ENCODE measurements at places on chromosomes 11 and 22.

DNA sequence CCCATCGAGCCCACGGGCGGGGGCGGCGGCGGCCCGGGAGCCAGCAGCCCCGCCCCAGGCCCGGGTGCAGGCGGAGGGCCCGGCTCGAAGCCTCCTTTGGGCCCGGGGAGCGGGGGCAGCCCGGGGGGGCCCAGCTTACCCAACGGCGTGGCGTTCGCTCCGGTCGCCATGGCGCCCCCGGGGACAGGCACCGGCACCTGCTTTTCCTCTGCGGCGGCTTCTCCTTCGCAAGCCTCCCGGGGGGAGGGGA lies 194 bp downstream of the SF1 start:
- no peak for DNase-seq

GRCh38 chr11:17770048-17770652 lies 35.6 kb downstream of the KCNC1 start:
- DNase-seq: no peak

GRCh38 chr11:77024745-77025144 lies 9.5 kb upstream of the B3GNT6 start:
- no peak for DNase-seq

GRCh38 chr11:21412652-21413383 lies 743.4 kb downstream of the NELL1 start:
- DNase-seq: no peak

DNA sequence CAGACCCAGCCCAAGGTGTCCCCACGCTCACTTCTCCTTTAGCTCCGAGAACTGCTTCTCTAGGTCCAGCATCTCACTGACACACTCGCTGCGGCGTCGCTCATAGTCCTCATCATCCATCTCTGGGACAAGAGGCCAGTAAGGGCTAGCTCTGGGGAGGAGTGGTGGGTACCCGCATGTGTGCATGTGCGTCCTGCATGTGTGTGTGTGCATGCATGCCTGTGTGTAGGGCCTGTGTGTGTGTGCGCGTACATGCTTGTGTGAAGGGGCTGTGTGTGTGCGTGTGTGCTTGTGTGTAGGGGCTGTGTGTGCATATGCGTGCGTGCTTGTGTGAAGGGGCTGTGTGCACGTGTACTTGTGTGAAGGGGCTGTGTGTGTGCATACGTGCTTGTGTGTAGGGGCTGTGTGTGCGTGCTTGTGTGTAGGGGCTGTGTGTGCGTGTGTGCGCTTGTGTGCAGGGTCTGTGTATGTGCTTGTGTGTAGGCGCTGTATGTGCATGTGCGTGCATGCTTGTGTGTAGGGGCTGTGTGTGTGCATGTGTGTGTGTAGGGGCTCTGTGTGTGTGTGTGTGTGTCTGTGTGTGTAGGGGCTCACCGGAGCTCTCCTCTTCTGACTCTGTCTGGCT lies 3.3 kb downstream of the BRMS1 start:
- no peak for DNase-seq

DNA sequence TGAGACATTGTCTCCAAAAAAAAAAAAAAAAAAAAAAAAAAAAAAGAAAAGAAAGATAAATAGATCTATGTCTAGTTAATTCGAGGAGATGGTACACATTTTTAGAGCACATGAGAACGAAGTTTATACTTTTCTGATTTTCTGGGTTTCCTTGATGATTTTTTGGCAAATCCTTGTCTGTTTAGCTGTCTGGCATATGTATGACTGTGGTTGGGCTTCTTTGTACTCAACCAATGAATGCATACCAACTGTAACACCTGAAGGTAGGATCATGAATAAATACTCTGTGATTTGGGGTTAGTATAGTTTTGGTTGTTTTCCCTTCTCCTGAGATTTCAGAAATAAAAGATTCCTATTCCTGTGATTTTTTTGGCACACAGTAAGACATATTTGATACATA lies 63.1 kb downstream of the ARHGEF12 start:
- DNase-seq: no peak

- no peak for DNase-seq
Observed at GRCh38 chr11:79100093-79100910, 340.5 kb downstream of the TENM4 start.

- no peak for DNase-seq
Observed at GRCh38 chr11:2306877-2307500, 5.2 kb downstream of the TSPAN32 start.

GRCh38 chr11:69335781-69336405 lies 41.9 kb downstream of the MYEOV start:
- DNase-seq: no peak

- DNase-seq: peak; percentile 66
Observed at GRCh38 chr11:65637794-65638419, at the start of gene SIPA1. SIPA1 (plus strand) TSS chr11:65638101; CDS start chr11:65640922, 2,821 bp downstream.

Measured in stimulated activated CD4-positive, alpha-beta T cell treated with anti-CD3 and anti-CD28 coated beads, Interleukin-1b, Interleukin-23, amount 100 ng/mL, for 1 hour (primary cell).